ENCODE measurements at places on chromosomes 12 and 14. TPM values are rescaled to one million over a fixed set of nuclear protein-coding genes. Genes with fewer than 3 reads are reported as not detected.
A peak's percentile ranks its signal among the peaks of the same experiment; 100 is the strongest.

DNA sequence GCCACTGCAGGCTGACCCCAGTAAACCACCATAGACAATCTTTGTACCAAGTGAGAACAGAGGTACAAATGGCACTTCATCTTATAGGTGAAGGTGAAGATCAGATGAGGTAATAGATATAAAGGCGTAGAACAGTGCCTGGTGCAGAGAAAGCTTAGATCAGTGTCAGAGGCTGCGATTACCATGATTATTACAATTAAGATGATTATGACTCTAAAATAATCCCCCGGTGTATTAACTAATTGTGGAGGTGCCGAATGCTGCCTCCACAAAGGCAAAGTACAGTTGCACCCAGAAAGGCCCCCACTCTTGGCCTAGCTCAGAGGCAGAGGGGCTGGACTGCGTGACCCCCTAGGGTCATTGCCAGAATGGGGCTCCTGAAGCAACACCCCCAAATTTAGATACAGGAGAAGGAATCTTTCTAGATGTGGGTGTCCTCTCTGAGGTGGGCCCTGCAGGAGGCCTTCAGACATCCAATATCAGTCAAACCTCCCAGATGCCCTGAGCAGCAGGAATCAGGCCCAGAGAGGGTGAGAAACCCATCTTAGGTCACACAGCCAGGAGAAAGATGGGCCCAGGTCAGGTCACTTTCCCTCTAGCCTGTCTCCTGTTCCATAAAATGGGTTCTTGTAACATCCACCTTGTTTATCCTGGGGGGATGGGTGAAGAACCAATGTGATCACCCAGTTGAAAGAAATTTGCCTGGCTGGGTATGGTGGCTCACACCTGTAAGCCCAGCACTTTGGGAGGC is 139.8 kb downstream of the PHETA1 start:
- no peaks in the 10 kb centered on the region for H3K36me3 ChIP-seq
- no peaks in the 10 kb centered on the region for H3K27me3 ChIP-seq
- H3K4me1 ChIP-seq, result no peaks in the 10 kb centered on the region
- H3K27ac ChIP-seq, result no peak overlapping the region
- no peak for DNase-seq

DNA sequence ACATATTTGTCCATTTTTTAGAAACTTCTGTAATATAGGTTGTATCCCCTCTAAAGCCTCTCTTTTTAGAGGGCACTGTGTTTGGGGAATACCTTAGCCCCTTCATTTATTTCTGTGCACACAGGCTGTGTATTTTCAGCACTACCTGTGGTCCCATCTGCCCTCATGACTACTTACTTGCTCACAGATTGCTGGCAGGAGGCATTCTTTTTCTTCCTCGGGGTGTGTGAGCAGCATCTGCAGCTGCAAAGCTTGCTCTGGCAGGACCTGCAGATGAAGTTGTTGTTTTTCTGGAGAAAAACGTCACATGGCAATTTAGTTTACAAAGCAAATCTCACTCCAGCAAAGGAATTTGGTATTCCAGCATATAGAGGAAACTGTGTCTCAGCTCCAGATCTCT is 24.3 kb downstream of the ANG start:
- H3K36me3 ChIP-seq, result no peaks in the 10 kb centered on the region
- H3K27me3 ChIP-seq, result no peaks in the 10 kb centered on the region

GRCh38 chr12:116133636-116134214 is 143.8 kb downstream of the MED13L start:
- H3K4me1 ChIP-seq, result peaks cover 14% of the 10 kb centered on the region
- no peaks in the 10 kb centered on the region for H3K27me3 ChIP-seq
- no peak overlapping the region for H3K4me3 ChIP-seq
- no peak for DNase-seq
- no peak overlapping the region for H3K27ac ChIP-seq

DNA sequence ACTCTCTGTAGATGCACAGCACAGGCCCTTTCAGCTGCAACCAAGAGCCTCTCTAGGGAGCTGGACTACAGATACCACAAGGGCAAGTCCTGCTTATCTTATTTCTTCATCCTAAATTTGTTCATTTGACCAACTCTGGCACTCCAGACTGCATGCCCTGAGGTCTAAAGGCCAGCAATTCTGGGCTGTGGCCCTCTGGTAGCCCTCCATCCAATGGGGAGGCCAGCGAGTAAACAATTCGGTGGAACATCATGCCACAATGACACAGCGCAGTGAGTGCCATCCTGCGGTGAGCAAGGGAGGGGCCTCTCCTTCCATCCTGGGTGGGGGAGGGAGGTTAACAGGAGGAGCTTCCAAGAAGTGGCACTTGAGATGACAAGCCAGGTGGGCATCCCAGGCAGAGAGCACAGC is 652 bp upstream of the SELPLG start:
- H3K27me3 ChIP-seq, result no peaks in the 10 kb centered on the region
- peaks cover 4% of the 10 kb centered on the region for H3K4me1 ChIP-seq
- no peaks in the 10 kb centered on the region for H3K36me3 ChIP-seq
- DNase-seq, result no peak

- H3K4me1 ChIP-seq, result no peaks in the 10 kb centered on the region
- H3K36me3 ChIP-seq, result no peaks in the 10 kb centered on the region
- H3K27me3 ChIP-seq, result no peaks in the 10 kb centered on the region
- DNase-seq, result no peak
Measured at GRCh38 chr14:34733245-34733644, 18.9 kb upstream of the CFL2 start.

TSPAN19 gene
- not detected for total RNA-seq

- H3K36me3 ChIP-seq, result no peaks in the 10 kb centered on the region
- H3K4me3 ChIP-seq, result no peak overlapping the region
- no peak overlapping the region for H3K27ac ChIP-seq
- DNase-seq, result no peak
- no peaks in the 10 kb centered on the region for H3K27me3 ChIP-seq
Measured at GRCh38 chr14:76585616-76586015, 175.7 kb upstream of the VASH1 start.

GRCh38 chr12:6262211-6262610 is 48.3 kb upstream of the PLEKHG6 start:
- H3K4me3 ChIP-seq, result no peak overlapping the region
- H3K4me1 ChIP-seq, result no peaks in the 10 kb centered on the region
- H3K27ac ChIP-seq, result no peak overlapping the region
- H3K36me3 ChIP-seq, result no peaks in the 10 kb centered on the region
- H3K27me3 ChIP-seq, result no peaks in the 10 kb centered on the region

DNA sequence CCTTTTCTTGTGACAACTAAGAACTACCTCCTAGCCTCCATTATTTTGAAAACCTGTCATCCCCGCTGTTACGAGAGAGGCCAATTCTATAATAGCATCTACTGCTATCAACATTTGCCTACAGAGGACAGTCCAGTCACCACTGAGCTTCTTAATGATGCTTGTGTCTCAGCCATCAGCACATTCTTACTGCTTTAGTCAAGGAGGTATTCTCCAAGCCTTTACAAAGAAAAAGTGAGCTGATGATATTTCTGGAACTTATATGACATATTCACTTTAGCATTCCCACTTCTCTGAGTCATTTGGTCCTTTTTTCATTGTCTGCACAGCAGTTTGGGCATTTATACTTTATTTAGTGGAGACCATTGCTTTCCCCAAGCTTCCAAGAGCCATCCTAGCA is 497.7 kb upstream of the RPL10L start:
- H3K27ac ChIP-seq, result no peak overlapping the region
- no peak for DNase-seq
- no peaks in the 10 kb centered on the region for H3K36me3 ChIP-seq
- H3K4me1 ChIP-seq, result no peaks in the 10 kb centered on the region
- H3K27me3 ChIP-seq, result no peaks in the 10 kb centered on the region
- no peak overlapping the region for H3K4me3 ChIP-seq

DNA sequence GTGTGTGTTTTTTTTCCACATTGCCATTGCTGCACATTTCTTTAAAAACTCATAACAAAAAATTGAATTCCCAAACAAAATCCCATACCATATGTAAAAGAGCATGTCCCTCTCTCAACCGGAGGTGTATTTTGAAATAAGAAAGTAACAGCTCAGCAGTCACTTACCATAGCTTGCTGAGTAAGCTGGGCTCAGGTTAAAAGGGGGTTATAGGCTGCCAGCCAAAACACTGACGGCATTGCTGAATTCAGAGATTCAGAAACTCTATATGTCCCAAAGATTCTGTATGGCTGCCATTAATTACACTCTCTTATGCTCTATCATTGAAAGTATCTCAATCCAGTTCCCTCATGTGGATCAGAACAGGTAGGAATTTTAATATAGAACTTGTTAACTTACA is 276.0 kb downstream of the FOXG1 start:
- no peaks in the 10 kb centered on the region for H3K4me1 ChIP-seq
- no peaks in the 10 kb centered on the region for H3K36me3 ChIP-seq
- no peak for DNase-seq
- H3K4me3 ChIP-seq, result no peak overlapping the region
- H3K27ac ChIP-seq, result no peak overlapping the region

DNA sequence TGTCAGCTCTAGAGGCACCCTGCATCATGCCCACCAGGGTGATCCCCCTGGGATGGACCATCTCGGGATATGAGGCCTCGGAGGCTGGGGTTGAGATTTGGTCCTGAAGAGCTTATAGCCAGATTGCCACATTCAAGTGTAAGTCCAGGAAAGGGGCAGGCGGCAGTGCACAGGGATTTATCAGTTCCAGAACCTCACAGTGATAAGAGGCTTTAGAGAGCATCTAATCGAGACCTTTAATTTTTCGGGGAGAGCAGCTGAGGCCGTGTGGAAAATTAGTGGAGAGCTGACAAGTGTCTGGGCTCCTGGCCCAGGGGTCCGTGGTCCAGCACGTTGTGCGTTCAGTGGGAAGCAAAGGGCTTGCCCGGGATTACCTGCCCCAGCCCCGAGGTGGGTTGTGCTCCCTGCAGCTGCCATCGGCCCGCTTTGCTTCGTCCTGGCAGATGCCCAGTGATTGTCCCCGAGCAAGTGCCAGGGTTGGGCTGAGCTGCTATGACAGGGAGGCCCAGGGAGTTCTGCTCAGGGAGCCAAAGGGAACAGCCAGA is 52.1 kb downstream of the C14orf132 start:
- H3K27me3 ChIP-seq, result no peaks in the 10 kb centered on the region
- no peak overlapping the region for H3K4me3 ChIP-seq
- H3K27ac ChIP-seq, result no peak overlapping the region
- peaks cover 3% of the 10 kb centered on the region for H3K4me1 ChIP-seq
- no peaks in the 10 kb centered on the region for H3K36me3 ChIP-seq

DNA sequence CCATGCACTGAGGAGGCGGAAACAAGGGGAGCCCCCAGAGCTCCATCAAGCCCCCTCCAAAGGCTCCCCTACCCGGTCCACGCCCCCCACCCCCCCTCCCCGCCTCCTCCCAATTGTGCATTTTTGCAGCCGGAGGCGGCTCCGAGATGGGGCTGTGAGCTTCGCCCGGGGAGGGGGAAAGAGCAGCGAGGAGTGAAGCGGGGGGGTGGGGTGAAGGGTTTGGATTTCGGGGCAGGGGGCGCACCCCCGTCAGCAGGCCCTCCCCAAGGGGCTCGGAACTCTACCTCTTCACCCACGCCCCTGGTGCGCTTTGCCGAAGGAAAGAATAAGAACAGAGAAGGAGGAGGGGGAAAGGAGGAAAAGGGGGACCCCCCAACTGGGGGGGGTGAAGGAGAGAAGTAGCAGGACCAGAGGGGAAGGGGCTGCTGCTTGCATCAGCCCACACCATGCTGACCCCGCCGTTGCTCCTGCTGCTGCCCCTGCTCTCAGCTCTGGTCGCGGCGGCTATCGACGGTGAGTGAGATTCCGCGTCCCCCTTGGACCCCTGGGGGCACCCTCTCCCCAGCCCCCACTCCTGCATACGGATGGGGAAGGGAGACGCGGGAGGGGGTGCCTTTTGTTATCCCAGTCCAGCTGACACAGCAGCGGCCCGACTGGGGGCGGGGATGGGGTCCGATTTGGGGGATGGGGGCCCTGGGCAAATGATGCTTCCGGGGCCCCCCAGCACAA is 400 bp downstream of the LRP1 start:
- peak; percentile 68 for DNase-seq
- H3K27me3 ChIP-seq, result no peaks in the 10 kb centered on the region
- peaks cover 23% of the 10 kb centered on the region for H3K4me1 ChIP-seq
- H3K27ac ChIP-seq, result peak overlapping the region; percentile 78
- no peaks in the 10 kb centered on the region for H3K36me3 ChIP-seq
- H3K4me3 ChIP-seq, result peak overlapping the region; percentile 88

DNA sequence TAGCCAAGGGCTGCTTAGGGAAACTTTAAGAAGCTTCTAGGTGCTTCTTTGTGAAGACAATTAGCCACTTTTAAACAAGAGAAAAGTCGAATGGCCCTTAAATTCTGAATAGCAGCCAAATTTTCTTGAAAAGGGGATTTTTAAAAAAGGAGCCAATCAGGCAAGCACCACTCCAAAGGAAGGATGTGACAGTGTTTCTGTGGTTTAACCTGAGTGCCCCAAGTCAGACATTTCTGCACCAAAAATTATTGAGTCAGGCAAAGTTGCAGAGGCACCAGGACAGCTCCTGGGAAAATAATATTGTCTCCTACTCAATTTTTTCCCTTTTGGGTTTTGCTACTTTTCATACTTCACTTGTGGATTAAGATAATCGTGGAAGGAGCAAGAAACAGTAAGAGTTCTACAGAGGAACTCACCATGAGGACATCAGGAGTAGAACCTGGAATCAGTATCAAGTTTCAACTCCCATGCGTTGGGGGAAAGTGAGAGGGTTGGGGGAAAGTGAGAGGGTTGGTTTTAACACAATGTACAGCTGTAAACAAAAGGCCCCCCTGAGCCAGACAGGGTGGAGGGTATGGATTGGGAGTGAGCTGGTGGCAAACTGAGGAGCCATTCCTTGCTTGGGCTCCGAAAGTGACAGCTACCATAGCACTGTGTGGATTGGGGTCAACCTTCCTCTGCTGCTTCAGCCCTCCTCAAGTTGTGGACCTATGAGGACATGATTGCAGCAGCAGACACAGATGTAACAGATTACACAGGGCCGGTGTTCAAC is 90.8 kb downstream of the SLC38A1 start:
- H3K27ac ChIP-seq, result no peak overlapping the region
- DNase-seq, result no peak

DNA sequence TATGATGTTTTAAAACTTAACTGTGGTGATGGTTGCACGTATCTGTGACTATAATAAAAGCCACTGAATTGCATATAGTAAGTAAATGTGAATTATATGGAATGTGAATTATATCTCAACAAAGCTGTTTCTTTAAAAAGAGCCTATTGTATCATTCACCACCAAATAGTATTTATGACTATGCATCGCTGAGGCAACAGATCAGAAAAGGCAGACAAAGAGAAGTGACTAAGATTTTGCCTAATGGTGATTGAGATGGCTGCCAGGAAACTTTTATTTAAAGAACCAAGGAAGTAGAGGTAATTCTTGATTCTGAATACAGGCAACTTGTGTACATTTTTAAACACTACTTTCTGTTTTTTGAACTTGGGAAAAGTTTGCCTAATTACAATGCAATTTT is 31.7 kb downstream of the DHRS7 start:
- no peaks in the 10 kb centered on the region for H3K27me3 ChIP-seq
- no peak overlapping the region for H3K4me3 ChIP-seq
- no peaks in the 10 kb centered on the region for H3K36me3 ChIP-seq

Measured in ovary (tissue), 10 donors.